ENCODE measurements at places on chromosomes 5 and 9. TPM values are rescaled to one million over a fixed set of nuclear protein-coding genes. Genes with fewer than 3 reads are reported as not detected.

DNA sequence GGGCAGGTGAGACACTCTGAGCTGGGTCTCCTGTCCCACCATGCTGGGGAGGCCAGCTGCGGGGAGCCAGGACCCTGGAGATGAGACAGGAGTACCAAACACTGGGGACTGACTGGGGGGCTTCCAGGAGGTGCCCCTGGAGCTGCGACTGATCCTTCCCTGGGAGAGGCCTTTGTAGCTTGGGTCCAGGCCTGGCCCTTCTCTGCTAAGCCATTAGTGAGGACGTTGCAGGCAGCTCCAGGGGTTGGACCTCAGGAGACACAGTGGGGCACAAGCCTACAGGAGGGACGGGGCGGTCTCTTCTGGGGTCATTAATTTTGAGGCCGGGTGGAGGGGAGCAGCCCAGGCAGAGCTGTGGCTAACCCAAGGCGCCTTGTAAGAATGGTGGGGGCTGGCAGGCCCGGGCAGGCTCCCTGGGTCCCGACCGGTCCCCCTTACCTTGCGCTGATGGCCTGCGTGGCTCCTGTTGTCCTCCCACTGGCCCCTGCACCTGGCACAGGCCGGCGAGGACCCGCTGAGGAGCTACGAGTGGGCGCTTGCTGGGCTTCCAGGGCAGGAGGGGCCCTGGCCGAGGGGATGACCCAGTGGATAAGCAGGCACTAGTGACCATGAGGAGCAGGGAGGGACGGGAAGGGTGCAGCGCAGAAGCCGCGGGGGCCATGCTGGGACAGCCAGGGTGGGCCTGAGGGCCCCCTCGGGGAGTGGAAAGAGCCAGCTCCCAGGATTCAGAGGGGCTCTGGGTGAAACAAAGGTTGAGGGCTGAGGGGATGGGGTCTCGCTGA, 5.1 kb downstream of the MRPS2 start:
- no peak for DNase-seq

DNA sequence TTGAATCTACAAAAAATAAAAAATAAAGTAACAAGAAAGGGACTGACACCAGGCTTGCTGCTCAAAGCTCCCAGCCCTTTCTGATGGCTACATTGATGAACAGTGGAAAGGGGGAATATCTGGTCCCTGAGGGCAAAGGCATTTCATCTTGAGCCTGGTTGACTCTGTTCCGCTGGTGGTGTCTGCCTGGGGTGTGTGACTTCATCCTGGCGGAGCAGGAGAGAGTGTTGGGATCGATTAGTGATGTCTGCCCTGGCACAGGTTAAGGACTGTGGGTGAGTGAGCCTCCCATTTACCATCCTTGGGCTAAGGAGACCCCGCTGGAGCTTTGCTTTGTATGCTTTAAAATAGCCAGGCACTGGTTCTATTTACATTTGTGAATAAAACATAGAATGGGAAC, 56.9 kb upstream of the ASS1 start:
- DNase-seq, result no peak

DNA sequence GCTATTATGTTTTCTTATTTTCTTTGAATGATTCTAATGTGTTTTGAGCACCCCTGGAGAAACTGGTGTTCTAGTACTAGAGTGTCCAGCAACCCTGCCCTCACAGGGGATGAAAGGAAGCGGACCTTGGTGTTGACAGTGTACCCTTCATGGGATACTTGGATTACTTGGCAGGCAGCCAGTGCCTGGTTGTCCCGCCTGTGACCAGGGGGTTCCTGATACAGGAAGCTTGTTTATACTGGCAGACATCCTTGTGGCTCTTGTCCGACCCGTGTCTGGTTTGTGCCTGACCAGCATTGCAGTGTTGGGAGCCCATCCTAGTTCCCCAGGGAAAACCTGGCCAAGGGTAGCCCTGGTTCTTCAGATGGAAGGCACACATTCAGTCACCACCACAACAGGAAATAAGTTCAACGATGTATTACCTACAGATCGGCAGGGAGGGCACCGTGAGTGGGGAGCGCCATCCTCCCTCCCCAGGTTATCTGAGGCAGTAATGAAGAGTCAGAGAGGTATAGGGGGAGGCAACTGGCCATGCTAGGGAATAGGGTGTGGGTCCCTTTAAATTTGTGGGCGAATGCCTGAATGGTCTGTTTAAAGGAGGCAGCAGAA, 47.3 kb downstream of the CACNA1B start:
- DNase-seq, result no peak

The SEMA5A gene
- 11.9 TPM for total RNA-seq
